ENCODE measurements at places on chromosomes 3 and 15. TPM values are rescaled to one million over a fixed set of nuclear protein-coding genes. Genes with fewer than 3 reads are reported as not detected.
A peak's percentile ranks its signal among the peaks of the same experiment; 100 is the strongest.

Gene TLE3
- total RNA-seq: 167 TPM

Gene AADACL2
- total RNA-seq: not detected

Gene LRRC2
- 0.59 TPM for total RNA-seq

Gene FOXB1
- 0.14 TPM for total RNA-seq

Gene DNAJA4
- total RNA-seq: 47.0 TPM

DNA sequence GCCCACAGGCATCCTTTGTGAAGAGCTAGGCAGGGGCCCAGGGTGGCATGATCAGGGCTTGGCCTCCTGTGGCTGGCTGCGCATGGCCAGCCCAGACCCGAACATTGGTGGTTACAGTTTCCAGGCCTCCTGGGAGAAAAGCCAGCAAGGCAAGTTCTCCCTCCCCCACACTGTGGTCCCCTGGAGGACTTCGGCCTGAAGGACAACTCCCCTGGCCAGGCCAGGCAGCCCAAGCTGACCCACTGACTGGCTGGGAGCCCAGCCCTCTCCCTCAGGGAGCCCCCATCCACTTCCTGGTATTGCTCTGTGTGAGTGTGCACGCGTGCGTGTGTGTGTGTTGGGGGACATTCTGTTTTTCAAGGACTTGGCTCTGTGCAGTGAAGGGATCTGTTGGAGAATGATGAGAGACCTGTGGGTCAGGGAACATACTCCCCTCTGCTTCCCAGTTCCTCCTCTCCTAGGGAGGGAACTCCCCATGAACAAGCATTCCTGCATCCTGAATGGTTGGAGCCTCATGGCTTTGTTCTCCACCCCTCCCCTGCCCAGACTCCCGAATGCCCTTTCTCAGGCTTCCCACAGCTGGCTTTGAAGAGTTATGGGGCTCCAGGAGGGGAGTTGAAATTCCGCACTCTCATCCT is 29.5 kb downstream of the CORO2B start:
- no peak overlapping the region for H3K27ac ChIP-seq
- no peaks in the 10 kb centered on the region for H3K36me3 ChIP-seq
- no peak overlapping the region for H3K4me3 ChIP-seq
- H3K27me3 ChIP-seq: no peaks in the 10 kb centered on the region

- H3K4me1 ChIP-seq: no peaks in the 10 kb centered on the region
- H3K4me3 ChIP-seq: no peak overlapping the region
- DNase-seq: no peak
Measured at GRCh38 chr3:37580237-37580636, 281.4 kb upstream of the CTDSPL start.

DNA sequence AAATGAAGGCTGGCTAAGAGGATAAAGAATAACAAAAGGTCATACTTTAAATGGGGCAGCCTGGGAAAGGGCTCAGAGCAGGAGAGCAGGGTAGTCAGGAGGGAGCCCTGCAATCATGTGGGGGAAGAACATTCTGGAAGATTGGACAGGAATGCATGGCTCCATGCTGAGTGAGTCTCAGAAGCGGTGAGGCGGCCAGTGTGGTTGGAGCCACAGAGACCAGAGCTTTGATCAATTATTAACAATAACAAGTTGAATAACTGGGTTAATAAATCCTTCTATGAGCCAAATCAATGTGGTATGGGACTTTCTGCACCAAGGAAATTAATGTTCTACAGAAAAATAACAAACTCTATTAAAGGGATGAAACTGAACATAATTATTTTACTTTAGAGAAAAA is 57.9 kb upstream of the DCUN1D1 start:
- H3K4me1 ChIP-seq: no peaks in the 10 kb centered on the region
- H3K27ac ChIP-seq: no peak overlapping the region
- DNase-seq: no peak

DNA sequence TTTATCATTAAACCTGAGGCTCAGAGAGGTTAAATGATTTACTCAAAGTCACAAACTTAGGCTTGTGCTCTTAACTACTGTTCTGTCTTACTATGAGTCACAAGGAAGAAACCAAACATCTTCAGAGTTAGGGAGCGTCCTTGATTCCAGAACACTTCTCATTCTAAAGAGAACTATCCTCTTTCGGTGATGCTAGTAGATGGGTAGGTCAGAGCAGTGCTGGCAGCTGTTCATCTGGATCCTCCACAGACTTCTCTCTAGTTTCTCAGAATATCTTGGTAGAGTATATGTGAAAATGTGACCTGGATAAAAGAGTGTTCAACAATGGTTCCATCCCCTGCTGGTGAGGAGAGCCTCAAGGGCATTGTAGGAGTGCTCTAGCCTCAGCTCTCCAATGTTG is 3.3 kb downstream of the ARL6IP5 start:
- H3K27ac ChIP-seq: peak overlapping the region; percentile 91
- peaks cover 70% of the 10 kb centered on the region for H3K4me1 ChIP-seq
- peaks cover 13% of the 10 kb centered on the region for H3K36me3 ChIP-seq
- H3K4me3 ChIP-seq: peak overlapping the region; percentile 85
- no peak for DNase-seq
- H3K27me3 ChIP-seq: no peaks in the 10 kb centered on the region

DNA sequence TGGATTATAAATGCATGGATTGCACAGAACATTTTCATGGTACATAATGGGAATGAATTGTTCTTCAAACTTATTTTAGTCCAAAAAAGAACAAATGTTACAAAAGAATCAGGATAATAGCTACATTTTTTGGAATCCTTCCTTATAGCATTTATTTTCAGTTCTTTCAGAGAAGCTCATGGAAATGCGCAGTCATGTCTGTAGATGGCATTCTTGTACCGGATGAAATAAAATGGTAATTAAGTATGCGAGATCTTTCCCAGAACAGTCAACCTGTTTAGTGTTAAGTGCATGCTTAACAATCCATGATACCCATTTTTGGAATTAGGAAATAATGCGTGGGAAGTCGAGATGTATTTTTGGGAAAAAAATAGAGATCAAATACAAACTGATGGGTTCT is 38.2 kb upstream of the GOLGA8B start:
- no peaks in the 10 kb centered on the region for H3K36me3 ChIP-seq
- H3K27ac ChIP-seq: no peak overlapping the region
- no peaks in the 10 kb centered on the region for H3K4me1 ChIP-seq

GRCh38 chr3:154729741-154730140 is 299.8 kb upstream of the GPR149 start:
- H3K4me3 ChIP-seq: no peak overlapping the region
- no peaks in the 10 kb centered on the region for H3K4me1 ChIP-seq

- no peak overlapping the region for H3K4me3 ChIP-seq
- no peaks in the 10 kb centered on the region for H3K27me3 ChIP-seq
- DNase-seq: no peak
Measured at GRCh38 chr3:184081116-184081830, 15.6 kb upstream of the HTR3E start.

- peak within 1 kb of the TSS; percentile 61 for H3K4me3 ChIP-seq
- H3K36me3 ChIP-seq: no peaks in the 10 kb centered on the region
- H3K27me3 ChIP-seq: peaks cover 37% of the 10 kb centered on the region
- H3K27ac ChIP-seq: no peak within 1 kb of the TSS
Measured at GRCh38 chr3:48662753-48663488, at the start of gene CELSR3. Gene CELSR3 (minus strand): TSS chr3:48662886. CDS start chr3:48662634, 252 bp downstream.

DNA sequence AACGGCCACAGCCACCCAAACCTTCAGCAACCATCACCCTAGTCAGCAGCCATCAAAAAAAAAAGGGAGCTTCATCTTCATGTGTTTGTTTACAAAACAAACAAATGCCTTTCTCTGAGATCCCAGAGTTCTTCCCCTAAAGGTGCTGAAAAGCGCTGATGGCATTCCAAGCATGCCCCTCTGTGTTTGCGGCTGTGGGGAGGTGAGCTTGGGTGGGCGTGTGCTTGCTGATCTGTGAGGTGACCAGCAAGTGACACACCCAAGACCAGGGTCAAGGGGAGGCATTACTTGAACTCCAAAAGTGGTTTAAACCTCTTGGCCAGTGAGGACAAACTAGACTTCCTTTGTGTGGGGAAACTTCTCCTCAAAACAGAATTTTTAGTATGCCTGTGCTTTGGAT is 81.5 kb downstream of the DHX36 start:
- no peaks in the 10 kb centered on the region for H3K27me3 ChIP-seq
- no peaks in the 10 kb centered on the region for H3K36me3 ChIP-seq
- H3K4me1 ChIP-seq: no peaks in the 10 kb centered on the region
- no peak overlapping the region for H3K27ac ChIP-seq

All from CD4-positive, alpha-beta T cell (primary cell).